Hepatocyte (in vitro differentiated cells): ENCODE measurements at places on chromosomes 11 and 22. TPM values are rescaled to one million over a fixed set of nuclear protein-coding genes. Genes with fewer than 3 reads are reported as not detected.

The TP53I11 gene
- 11.2 and 15.4 TPM in 2 replicates for total RNA-seq

The MMP1 gene
- total RNA-seq = 24.6 and 30.2 TPM in 2 replicates

The APOL5 gene
- total RNA-seq = not detected in 2 replicates

The CSKMT gene
- 10.0 and 22.5 TPM in 2 replicates for total RNA-seq

The OR8D1 gene
- total RNA-seq = not detected in 2 replicates

The JHY gene
- total RNA-seq = 2.0 and 2.8 TPM in 2 replicates

The MRPL48 gene
- 25.9 and 28.5 TPM in 2 replicates for total RNA-seq

The MAP6 gene
- 2.2 and 3.8 TPM in 2 replicates for total RNA-seq

The RIMBP3B gene
- total RNA-seq = 0.17 TPM in 1 of 2 replicates, not detected in the other

The CEND1 gene
- total RNA-seq = not detected in 2 replicates

GRCh38 chr11:11483627-11484026 is 130.6 kb upstream of the CSNK2A3 start:
- DNase-seq = no peak

DNA sequence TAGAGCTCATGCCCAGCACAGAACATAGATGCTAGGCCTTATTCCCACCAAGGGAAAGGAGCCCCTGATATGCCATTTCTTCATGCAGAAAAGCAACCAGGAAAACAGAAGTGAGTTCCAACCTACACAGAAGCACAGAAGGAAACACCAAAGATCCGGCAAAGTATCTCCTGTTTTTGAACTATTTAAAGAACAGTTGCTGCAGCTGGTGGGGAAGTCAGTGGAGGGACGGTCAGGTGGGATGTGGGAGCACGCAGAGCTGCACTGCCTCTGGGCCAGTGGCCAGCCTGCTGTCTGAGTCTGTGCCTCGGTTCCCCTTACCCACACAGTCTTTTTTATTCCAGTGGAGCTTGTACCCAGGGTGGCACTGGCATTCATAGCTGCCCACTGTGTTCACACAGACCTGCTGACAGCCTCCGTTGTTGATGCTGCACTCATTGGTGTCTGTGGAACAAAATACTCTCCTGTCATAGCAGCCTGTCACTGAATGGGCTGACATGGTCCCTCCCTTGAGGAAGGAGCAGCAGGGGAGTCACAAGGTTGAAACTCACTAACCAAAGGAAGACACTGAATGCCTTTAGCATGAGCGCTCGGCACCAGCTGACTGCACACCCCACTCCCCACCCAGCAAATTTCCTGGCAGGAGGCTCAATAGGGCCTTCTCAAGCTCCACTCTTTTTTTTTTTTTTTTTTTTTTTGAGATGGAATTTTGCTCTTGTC is 37.9 kb downstream of the SCUBE2 start:
- DNase-seq = no peak

- DNase-seq = no peak
Measured at GRCh38 chr11:60274416-60274815, 6.0 kb upstream of the MS4A4A start.

DNA sequence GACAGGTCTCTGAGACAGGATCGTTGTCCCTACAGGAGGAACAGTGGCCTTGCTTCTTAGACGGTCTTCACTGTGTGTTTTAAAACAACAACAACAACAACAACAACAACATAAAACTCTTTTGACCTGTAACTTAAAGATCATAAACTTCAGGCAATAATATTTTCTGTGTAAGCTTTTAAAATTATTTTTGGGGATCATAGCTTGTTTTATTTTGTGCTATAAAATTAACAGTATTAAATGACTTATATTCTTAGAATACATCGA is 13.8 kb upstream of the AIFM3 start:
- DNase-seq = peak; percentile 20

DNA sequence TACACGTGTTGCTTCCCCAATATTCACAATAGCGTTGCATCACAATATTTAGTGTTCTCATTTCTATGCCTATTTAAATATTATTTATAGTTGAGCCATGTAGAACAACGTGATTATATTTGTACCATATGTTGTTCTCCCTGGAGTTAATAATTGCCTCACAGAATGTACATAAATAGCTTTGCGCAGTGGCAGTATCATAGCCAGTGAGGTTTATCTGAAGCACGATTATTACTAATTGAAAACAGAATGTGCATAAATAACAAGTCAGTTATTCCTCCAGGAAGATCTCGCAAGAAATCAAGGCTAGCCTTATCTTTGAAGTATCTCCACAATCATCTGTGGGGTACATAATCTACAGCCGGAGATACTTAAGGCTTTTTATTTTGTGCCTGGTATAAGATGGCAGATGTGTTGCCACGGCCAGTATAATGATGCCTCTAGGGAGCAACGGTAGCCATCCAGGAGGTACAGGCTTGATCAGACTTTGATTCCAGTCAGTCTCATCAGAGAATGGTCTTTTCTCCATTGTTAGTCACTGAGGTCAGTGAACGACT is 197.5 kb downstream of the MSANTD4 start:
- no peak for DNase-seq

DNA sequence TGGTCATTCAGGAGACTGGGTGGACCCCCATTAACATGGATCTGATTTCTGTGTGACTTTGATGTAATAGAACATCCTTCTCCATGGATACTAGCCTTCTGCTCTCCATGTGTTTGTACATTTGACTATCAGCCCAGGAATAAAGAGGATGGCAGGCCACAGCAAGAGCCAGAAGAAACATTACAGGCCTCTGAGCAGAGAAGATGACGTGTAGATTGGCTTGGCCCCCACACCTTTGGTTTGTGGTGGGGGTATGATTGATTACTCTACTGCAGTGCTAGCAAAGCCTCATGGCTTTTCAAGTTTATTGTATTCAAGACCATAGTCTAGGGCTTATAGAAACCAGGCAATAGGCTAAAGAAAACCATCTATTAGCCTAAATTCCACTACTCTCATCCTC is 77.0 kb downstream of the GRAMD1B start:
- no peak for DNase-seq

- DNase-seq = peak; percentile 64
Measured at GRCh38 chr11:86182976-86183584, 61.5 kb upstream of the EED start.

- no peak for DNase-seq
Measured at GRCh38 chr11:33701302-33702230, 940 bp upstream of the C11orf91 start.

DNA sequence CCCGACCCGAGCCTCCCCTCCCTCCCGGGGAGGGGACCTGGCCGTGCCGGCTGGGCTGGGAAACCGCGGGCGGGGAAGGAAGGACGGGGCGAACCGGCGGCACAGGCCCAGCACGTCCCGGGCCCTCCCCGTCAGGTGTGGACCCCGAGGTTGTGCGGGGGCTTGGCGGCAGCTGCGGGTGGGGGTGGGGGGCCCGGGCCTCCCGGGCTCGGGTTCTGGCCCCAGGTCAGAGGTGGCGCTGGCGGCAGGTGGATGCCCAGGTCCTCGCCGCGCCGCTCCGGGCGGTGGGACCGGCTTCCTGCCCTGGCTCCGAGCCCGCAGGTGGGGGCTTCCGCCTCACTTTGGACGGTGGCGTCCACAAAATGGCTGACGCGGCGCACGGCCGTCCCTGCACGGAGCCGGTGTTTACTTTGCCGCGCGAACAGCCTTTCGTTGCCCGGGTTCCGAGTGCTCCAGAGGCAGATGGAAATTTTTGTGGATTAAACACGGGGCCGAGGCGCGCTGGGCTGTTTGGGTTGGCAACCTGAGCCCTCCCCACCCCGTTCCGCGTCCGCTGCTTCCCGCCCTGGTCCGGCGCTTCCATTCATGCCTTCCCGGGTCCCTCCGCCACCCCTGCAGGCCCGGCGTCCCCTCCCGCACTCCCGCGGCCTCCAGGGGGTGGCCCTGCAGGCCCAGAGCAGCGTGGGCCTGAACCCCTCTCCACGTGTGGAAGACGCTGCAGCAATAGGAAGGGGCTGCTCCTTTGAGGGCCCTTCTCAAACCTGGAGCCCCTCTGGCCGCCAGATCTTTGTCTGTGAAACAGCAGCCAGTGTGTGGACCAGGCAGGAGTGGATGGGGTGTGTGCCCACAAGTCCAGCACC is 92.0 kb upstream of the KCNQ1OT1 start:
- DNase-seq = no peak

DNA sequence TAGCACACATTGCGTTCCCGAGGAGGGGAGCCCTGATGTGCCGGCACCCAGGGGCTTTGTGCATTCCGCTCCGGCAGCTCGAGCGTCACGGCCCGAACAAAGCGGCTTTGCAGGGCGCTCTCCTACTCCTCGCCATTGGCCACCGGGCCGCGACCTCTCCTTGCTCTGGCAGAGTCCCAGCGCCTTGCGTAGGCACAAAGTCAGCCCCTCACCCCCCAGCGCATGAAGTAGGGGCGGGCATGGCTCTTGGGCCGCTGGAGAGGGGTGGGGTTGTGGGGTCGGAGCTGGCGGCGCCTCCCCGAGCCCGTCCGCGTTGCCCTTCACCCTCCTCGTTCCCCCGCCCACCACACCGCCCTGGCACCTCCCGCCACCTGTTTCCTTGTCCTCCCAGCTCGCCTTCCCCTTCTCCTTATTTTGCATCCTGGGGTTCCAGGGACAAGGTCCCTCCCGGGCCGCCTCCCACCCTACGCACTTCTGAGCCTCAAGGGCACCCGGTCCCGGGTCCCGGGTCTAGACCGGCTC is 753 bp upstream of the PPARA start:
- DNase-seq = peak; percentile 56

GRCh38 chr11:104073950-104074705 is 37.7 kb downstream of the DDI1 start:
- DNase-seq = peak; percentile 42
